Stimulated activated CD8-positive, alpha-beta memory T cell treated with anti-CD3 and anti-CD28 coated beads, Interleukin-7, amount 100 ng/mL, for 48 hours (primary cell): ENCODE measurements at places on chromosomes 12 and 14.

DNA sequence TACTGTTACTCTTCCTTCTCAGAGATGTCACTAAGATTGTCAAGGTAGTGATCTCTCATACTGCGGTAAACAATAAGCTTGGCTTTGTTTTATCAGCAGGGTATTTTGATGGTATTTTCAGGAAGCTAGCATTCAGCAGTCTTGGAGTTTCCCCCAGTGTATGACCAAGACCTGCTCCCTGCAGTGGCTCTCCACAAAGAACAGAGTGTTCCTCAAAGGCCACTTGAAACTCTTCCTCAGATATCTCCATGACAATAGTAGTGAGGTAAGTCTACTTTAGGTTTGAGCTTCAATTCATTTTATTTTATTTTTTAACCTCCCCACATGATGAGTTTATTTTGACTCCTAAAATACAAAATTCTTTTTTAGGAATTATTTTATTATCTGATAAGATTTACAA is 74.0 kb upstream of the G2E3 start:
- DNase-seq = no peak

DNA sequence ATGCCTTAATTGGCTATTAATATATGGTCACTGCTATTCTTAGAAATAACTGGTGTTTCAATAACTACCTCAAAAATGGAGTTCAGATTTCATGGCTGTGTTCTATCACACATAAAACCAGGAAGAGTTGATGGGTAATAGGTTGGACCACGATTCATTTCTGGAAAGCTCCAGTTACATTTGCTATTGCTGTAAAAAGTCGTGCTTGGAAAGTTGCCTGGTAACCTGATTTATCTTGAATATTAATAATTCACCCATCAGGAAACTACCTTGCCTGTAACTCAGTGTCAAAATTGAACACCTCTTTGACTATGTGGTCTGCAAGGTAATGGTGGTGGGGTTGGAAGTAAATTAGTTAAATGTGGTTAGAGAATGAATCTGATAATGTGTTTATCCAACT is 104.7 kb upstream of the IFNG-AS1 start:
- no peak for DNase-seq

GRCh38 chr14:33186656-33187055 is 248.0 kb downstream of the NPAS3 start:
- no peak for DNase-seq

DNA sequence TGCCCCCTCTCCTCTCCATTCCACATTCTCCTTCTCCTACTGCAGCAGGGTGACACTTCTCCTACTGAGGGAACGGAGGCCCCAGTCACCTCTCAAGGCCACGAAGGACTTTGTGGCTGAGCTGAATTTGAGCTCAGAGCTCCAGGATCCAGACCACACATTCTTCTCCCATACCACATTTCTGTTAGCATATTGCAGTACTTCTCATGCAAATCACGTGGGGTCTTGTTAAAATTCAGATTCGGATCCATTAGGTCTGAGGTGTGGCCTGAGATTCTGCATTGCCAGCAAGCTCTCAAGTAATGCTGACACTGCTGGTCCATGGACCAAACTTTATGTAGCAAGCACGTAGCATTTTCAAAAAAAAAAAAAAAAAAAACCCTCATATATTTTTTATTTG is 9.6 kb upstream of the IFI27L2 start:
- no peak for DNase-seq

DNA sequence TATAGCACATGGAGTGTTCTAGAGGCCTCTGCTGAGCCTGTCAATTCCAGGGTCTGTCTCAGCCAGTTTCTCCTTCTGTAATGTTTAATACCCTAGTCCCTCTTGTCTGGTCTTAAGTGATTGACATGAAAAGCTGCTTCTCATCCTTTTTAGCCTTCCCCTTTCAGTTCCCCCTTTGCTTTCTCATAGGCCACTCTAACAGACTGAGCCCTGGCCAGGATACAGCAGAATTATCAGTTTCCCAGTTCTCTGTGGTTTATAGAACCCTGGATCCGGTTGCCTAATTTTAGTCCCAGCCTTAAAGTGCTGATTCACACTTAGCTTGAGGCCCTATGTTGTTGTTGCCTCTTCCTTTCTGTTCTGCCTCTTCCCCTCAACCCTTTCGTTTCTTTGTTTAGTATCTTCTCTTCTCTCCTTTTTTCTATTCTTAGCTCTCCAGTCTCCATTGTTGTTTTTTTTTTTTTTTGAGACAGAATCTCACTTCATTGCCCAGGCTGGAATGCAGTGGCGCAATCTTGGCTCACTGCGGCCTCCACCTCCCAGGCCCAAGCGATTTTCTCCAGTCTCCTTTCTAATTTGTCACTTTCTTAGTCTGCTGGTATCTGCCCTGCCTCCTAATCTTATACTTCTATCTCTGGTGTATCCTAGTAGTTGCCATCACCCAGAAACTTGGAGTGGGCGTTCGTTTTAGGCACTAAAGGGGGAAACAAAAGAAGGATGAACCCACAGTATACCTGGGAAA is 2.9 kb upstream of the BIN2 start:
- DNase-seq = no peak

DNA sequence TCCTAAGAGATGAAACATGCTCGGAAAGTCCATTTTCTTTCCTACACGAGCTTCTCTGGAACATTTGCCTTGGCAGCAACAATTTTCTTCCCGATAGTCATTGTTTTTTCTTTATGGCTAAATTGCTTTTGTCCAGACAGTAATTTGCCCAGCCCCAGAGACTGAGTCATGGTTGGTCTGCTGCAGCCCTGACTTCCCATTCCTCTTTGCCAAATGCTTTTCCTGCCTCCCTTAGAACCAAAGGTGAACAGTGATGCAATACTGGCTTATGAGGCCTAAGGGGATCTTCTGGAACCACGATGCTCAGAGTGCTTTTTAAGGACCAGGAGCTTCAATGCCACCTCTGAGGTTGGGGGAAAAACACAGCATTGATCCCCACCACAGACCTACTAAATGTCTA is 1599.6 kb upstream of the TMEM132C start:
- no peak for DNase-seq

GRCh38 chr12:121223292-121224285 is 13.7 kb downstream of the P2RX4 start:
- DNase-seq = no peak

- no peak for DNase-seq
Observed at GRCh38 chr14:34175574-34175973, 224.7 kb upstream of the EGLN3 start.

GRCh38 chr12:90124289-90124688 is 415.7 kb upstream of the ATP2B1 start:
- no peak for DNase-seq

GRCh38 chr14:102387086-102387485 is 24.3 kb downstream of the TECPR2 start:
- DNase-seq = no peak

DNA sequence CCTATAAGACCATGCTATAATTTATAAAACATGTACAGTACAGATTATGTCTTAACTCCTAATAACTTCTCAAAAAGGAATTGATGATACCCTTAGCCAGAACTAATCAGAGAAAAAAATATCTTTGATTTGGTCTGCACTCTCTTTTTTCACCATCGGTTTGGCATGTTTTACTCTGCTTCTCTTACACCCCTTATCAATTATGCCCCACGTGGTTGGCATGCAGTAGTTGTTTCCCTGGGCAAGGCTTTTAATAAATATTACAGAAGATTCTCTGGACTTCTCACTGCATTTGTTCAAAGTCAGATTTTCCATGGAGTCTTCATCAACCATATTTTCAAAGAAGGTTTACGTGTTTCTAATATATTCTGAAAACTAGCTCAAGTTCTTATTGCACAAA is 167.4 kb upstream of the LRIG3 start:
- DNase-seq = no peak

DNA sequence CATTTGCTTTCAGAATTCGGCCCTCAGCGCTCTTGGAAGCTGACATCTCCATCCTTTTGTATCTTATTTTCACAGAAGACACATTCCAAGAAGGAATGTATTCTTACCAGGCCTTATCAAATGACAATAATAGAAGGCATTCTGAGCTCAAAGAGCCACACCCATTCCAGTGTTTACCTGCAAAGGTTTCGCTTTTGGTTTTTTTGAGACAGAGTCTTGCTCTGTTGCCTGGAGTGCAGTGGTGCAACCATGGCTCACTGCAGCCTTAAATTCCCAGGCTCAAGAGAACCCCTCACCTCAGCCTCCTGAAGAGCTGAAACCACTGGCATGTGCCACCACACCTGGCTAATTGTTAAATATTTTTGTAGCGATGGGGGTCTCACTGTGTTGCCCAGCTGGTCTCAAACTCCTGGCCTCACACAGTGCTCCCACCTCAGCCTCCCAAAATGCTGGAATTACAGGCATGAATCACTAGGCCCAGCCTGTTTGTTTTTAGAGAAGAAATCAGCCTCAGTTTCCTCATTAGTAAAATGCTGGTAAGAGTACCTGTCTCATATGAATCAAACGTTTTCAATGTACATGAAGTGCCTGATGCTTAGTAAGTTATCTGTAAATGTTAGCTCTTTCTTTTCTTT is 69.2 kb downstream of the SLC6A12 start:
- DNase-seq = no peak

DNA sequence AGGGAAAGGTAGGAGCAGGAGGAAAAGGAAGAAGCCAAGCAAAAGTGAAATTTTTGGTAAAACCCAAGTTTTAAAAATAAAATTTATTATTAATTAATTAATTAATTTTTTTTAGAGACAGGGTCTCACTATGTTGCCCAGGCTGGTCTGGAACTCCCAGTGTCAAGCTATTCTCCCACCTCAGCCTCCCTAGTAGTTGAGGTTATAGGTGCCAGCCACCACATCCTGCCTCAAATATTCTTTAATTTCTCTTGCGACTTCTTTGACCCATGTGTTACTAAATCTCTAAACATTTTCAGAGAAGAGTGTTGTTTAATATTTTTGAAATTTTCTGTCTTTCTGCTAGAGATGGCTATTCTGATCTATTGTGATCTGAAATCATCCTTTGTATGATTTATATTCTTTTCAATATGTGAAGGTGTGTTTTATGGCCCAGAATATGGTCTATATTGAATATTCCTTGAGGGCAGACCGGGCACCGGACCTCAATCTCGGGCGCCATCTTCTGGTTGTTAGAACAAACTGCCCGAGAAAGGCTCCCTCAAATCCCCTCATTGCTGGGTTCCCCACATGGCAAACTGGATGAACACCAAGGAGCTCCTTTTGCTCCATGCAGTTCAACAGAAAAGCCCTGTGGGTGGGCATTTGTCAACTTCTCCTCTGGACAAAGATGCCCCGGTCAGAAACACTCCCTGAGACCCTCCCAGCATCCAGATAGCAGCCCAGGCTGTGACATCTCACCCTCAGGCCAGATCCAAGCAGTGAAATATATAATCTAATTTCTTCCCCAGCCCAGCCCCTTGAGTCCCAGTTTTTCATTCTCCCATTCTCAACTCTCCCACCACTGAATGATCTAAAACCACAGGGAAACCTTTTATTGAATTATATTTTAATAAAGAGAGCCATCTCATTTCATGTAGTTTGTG is 110.5 kb downstream of the ASCL4 start:
- peak; percentile 5 for DNase-seq

GRCh38 chr12:89225401-89225800 is 126.9 kb downstream of the DUSP6 start:
- DNase-seq = peak; percentile 88
